Stimulated activated CD4-positive, alpha-beta T cell treated with anti-CD3 and anti-CD28 coated beads, TNF-alpha, amount 100 ng/mL, for 48 hours (primary cell): ENCODE measurements at places on chromosomes 7 and 10.

GRCh38 chr7:44541876-44542610, 913 bp upstream of the NPC1L1 start:
- DNase-seq = no peak

DNA sequence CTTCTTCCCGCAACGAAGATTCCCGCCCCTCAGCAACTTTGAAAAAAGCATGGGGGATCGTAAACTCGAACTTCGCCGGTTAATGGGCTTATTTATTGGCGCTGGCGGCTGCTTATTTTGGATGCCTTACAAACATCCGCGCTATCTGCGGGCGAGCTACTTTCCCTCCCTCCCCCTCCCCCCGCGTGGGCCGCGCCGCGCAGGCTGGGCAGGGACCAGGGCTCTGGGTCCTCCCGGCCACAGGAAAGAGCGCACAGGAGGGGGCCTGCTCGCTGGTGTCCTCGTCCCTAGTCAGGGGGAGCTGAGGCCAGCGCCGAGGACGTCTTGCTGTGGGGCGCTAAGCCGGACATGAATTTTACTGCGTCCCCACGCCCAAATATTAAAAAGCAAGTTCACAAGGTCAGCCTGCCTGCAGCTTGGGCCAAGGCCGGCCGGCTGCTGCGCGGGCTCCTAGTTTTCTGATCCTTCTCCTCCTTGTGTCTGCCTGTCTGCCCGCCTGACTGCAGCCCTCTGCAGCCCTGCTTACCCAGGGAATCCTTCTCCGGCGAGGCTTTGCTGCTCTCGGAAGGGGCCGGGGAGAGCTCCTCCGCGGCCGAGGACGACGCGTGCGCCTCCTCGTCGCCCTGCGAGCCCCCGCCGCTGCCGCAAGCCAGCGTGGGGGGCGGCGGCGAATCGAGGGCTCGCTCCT, 1.2 kb downstream of the HOXA10 start:
- no peak for DNase-seq

- no peak for DNase-seq
Observed at GRCh38 chr7:11192506-11192905, 218.8 kb downstream of the PHF14 start.

DNA sequence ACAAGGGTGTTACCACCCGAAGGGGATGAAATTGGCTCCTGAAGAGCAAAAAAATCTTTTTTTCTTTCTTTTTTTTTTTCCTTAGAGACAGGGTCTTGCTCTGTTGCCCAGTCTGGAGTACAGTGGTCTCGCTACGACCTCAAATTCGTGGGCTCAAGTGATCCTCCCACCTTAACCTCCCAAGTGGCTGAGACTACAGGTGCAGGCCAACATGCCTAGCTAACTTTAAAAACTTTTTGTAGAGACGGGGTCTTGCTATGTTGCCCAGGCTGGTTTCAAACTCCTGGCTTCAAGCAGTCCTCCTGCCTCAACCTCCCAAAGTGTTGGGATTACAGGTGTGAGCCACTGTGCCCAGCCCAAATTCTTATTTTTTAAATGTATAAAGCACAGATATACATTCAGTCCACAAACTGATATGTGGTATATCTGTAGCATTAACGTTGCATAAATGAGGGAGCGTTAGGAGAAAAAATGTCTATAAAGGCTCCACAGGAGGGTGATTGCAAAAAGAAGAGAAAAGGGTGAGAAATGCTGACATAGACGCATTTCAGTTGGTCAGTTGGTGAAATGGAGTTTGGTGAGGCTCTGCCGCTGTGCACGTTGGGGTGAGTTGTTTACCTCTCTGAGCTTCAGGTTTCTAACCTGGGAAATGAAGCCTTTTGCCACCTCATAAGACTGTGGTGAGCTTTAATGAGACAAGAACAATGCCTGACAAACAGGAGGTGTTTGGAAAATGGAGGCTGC, 100.7 kb upstream of the PODXL start:
- DNase-seq = no peak

DNA sequence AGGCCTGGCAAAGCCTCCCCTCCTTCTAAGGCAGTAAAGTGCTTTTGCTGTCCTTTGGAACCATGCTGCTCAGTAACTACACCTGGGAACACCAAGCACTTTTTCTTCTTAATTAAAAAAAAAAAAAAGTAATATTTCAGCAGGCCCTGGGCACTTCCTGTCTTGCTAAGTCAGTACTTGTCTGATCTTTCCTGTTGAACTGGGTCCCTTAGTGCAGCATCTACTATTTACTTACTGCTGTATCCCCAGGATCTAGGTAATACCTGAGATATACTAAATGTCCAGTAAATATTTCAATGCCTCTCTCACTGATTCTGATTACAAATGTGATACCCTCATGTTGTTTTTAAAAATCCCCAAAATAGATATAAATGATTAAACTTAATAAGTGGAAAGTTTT, 77.4 kb downstream of the PPP1R3C start:
- no peak for DNase-seq

DNA sequence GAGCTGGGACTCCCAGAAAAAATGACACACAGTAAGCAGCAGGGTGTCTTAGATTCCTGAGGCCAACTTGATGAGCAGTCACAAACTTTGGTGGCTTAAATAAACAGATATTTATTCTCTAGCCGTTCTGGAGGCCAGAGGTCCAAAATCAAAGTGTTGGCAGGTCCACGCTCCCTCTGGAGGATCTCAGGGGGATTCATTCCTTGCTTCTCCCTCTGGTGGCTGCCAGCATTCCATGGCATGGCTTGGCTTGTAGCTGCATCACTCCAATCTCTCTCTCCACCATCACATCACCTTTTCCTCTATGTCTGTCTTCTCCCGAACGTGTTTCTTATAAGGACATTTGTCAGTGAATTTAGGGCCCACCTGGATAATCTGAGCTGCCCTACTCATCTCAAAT, 98.4 kb downstream of the OSBPL3 start:
- no peak for DNase-seq

- DNase-seq = no peak
Observed at GRCh38 chr10:118557946-118558345, 37.5 kb downstream of the PRLHR start.

DNA sequence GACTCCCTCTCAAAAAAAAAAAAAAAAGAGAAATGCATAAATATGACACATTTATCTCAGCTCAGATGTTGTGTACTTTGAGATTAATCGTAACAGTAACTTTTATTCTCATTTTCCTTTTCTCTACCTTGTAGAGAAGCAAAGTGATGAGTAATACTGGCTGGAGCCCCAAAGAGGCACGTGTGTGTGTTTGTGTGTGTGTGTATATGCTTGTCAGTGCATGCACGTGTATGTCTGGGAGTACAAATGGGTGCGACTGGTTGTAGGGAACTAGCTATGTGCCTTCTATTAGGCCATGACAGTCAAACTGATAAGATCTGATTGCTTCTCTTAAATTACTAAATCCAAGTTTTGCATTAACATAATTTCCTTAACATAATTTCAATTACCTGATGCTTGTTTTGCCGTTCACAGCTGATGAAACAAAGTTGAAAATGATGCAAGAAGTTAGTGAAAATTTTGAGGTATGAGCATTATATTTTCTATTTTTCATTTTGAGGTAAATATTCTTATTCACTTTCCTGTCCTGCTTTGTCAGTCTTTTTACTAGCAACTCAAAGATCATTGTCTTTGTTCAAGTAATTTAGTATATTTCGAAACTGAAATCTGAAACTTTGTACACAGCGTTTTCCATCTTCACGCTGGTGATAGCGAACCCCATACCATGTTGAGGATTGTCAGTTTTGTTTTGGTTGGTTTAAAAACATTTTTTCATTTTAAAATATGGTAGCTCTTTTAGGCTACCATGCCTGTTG, 3.4 kb downstream of the TRRAP start:
- DNase-seq = no peak

DNA sequence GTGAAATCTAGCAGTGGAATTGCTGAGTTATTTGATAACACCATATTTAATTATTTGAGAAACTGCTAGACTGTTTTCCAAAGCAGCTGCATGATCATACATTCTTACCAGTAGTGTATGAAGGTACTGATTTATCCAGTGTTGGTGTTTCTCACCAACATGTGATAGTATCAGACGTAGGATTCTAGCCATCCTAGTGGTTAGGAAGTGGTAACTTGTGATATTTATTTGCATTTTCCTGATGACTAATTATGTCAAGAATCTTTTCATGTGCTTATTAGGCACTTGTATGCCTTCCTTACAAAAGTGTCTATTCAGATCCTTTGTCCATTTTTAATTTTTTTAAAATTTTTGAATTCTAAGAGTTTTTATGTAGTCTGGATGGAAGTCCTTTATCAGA, 54.2 kb upstream of the PLXDC2 start:
- no peak for DNase-seq

- no peak for DNase-seq
Observed at GRCh38 chr7:47413526-47414341, 168.2 kb downstream of the TNS3 start.

GRCh38 chr10:34637418-34637911, 177.6 kb downstream of the PARD3 start:
- DNase-seq = peak; percentile 43

DNA sequence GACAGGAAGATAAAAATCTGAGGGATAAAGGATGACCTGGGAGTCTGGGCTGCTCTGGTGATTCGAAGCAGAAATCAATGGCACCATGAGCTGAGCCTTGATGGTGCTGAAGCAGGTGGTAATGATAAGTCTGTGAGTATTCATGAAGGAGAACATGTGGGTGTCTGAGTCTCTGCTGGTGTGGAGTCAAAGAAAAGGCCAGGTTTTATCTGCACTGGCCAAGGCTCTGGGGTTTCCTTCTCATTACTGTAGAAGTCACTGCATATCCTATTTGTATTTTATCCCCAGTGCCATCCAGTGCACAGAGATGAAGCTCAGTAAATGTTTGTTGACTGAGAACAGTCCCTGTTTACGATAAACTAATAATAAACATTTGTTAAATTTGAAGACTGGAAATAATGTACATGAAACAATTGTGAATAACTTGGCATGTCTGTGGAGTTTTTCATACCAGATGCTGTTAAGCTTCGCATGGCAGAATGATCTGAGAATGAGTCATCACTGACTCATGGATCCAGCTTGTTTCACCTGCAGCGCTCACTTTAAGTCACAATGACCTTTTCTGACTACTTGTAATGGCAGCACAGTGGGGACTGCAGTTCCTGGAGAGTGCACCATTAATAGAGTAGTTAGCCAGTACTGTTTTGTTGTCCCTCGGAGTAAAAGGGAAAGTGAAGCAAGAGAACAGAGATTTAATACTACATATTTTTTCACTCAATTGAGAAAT, 538.5 kb downstream of the HTR7 start:
- DNase-seq = no peak

GRCh38 chr10:69655124-69655867, 25.2 kb downstream of the FAM241B start:
- DNase-seq = no peak

DNA sequence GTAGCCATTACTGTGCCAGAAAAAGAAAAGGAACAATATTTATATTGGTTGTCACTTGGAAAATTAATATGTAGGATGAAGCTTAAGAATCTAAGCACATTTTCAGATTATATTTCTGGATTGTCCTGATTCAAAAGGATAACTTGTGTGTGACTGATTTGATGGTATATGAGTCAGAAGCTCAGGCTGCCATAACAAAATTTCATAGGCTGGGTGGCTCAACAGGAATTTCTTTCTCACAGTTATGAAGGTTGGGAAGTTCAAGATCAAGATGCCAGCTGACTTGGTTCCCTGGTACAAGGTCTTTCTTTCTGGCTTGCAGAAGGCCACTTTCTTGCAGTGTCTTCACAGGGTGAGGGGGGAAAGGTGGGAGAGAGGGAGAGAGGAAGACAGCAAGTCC, 108.5 kb downstream of the ST7 start:
- no peak for DNase-seq

- DNase-seq = peak; percentile 45
Observed at GRCh38 chr10:123582084-123582989, 83.8 kb upstream of the GPR26 start.

- no peak for DNase-seq
Observed at GRCh38 chr7:132776048-132776620, 199.9 kb upstream of the PLXNA4 start.

- DNase-seq = no peak
Observed at GRCh38 chr10:31210190-31210589, 108.8 kb upstream of the ZEB1 start.

GRCh38 chr7:44847509-44847919, 373 bp downstream of the H2AZ2 start:
- peak; percentile 79 for DNase-seq

GRCh38 chr7:94525923-94526322, 16.3 kb downstream of the CASD1 start:
- DNase-seq = no peak
